Activated CD4-positive, CD25-positive, alpha-beta regulatory T cell (primary cell): ENCODE measurements at places on chromosomes 7 and 10.

- DNase-seq = no peak
These were observed 17.0 kb upstream of the C10orf105 start for GRCh38 chr10:71736570-71736952.

DNA sequence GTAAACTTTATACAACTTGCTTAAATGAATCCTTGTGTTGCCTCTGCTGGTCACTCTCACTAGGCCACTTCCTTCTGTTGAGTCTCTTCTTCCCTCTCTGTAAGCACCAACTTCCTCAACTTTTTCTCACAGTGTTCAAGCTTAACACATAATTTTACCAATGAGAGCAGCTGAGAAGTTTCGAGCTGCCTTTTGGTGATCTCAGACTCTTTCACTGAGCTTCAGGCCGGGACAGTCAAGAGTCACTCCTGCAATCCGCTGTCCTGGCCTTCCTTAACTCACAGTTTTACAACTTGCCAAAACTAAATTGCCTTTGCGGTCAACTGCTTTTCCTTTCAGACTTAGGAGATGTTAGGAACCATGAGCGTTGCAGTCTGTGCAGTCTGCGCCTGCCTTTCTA lies 47.4 kb downstream of the PRPF18 start:
- no peak for DNase-seq

DNA sequence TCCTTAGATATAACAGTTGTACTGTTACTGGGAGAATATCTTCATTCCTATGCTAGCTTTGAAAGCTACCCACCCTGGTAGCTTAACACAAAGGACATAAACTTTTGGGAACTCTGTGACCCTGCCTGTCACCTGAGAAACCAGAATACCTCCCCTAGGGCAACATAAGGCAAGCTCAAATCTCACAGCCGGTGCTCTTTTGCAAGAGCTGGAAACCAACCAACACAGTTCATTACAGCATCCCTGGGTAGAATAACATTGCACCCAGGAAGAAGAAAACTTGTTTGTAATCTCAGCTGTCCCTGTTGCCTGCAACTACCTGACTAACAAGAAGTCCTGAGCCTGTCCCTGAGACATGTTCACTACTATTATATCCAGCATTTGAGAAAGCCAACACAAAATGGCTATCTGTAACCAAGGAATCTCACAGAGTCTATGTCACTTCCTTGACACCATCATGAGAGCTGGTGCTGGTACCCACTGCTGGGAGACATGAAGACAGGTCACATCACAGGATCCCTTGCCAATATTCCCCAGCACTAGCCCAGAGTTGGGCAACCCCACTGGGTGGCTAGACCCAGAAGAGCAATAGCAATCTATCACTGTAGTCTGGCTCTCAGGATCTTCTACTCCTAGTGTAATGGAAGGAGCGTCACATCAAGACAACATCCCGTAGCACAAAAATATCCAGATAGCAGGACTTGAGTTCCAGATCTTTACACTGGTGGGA lies 31.3 kb downstream of the AKR1C3 start:
- DNase-seq = no peak

DNA sequence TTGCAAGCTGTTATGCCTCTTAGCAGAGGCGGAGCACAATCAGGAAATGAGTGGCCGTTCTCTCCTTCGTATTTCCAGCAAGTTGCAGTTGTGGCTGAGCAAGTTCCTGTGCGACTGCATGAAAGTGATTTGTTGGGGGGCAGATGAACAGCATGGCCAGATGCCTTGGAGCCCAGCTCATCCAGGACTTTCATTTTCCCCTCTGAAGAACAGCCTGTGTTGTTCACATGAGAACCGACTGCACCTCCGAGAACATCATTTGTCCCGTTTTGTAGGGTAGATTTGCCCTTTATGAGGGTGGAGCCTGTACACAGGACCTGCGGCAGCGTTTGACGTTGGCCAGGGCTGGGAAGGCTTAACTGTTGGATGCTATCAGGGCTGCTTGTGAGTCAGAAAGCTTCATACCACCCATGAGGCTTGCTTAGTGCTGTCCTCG lies 4.4 kb downstream of the BAG3 start:
- DNase-seq = no peak

- DNase-seq = no peak
These were observed 75.7 kb upstream of the MACROH2A2 start for GRCh38 chr10:69976795-69977546.
